ENCODE measurements at places on chromosomes 7 and 10.

- no peak for DNase-seq
Measured at GRCh38 chr10:12409613-12410012, 60.3 kb downstream of the CAMK1D start.

DNA sequence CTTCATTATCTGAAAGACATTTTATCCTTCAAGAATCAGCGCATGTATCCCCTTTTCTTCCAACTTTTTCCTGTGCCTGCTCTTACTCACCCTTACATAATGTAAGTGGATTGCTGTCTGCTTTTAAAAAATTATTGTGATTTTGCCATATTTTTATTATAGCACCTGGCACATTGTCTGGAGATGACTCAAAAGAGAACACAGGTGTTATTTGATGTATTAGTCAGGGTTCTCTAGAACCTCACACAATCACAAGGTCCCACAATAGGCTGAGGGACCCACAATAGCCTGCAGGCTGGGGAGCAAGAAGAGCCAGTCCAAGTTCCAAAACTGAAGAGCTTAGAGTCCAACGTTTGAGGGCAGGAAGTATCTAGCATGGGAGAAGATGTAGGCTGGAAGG lies 390.0 kb downstream of the EXOC4 start:
- no peak for DNase-seq

- DNase-seq: no peak
Measured at GRCh38 chr10:121772884-121773283, 154.9 kb downstream of the ATE1 start.

DNA sequence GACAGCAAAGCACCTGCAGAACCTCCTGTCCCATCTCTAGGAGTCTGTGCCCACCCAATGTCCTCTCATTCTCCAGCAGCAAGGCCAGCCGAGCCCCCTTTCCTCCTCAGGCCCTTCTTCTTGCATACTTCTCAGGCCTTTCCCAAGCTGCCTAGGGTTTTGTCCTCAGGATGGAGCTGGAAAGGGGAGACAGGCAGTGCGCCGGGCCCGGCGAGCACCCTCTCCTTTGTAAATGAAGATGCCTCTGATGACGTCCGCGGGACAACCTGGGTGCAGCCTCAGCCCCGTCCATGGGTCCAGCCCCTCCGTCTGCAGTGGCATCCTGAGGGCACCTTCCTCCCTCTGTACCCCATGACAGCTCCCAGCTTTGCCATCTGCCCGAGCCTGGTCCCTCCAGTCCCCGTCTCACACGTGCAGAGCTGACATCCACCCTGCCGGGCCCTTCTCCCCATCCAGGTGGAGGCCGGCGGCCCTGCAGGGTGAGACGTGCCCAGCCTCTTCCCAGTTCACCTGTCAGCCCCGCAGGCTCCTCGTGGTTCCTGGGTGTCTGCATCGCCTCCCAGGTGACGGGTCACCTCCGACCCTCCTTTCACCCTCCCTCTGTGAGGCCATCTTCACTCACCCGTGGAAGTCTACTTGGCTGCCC lies 36.4 kb downstream of the JAKMIP3 start:
- no peak for DNase-seq
